NCI-H748 treated with DMSO at 0.1 percent for 48 hours (cell line): ENCODE measurements at places on chromosomes 5 and 9.

DNA sequence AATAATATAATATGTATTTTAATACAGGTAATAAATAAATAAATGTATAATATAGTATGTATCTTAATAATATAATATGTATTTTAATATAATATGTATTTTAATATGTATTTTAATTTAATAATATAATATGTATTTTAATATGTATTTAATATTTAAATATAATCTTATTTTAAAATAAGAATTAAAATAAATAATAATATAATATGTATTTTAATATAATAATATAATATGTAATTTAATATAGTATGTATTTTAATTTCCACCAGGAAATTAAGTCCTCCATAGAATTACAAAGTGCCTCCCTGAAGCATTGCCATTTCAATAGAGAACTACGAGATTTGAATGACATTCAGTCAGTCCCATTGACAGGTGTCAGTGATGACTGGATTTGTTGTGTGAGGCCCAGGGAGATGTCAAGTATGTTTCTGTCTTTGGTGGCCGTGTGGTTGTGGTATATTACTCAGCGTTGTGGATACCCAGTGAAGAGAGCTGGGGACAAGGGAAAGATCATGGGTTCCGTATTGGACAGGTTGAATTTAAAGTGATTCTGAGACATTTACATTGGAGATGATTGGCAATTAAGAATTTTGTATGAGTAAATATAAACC, 14.2 kb upstream of the C5orf46 start:
- DNase-seq: no peak

GRCh38 chr9:7811677-7812076, 12.1 kb upstream of the DMAC1 start:
- no peak for DNase-seq

GRCh38 chr5:83628360-83628759, 92.3 kb downstream of the HAPLN1 start:
- no peak for DNase-seq

DNA sequence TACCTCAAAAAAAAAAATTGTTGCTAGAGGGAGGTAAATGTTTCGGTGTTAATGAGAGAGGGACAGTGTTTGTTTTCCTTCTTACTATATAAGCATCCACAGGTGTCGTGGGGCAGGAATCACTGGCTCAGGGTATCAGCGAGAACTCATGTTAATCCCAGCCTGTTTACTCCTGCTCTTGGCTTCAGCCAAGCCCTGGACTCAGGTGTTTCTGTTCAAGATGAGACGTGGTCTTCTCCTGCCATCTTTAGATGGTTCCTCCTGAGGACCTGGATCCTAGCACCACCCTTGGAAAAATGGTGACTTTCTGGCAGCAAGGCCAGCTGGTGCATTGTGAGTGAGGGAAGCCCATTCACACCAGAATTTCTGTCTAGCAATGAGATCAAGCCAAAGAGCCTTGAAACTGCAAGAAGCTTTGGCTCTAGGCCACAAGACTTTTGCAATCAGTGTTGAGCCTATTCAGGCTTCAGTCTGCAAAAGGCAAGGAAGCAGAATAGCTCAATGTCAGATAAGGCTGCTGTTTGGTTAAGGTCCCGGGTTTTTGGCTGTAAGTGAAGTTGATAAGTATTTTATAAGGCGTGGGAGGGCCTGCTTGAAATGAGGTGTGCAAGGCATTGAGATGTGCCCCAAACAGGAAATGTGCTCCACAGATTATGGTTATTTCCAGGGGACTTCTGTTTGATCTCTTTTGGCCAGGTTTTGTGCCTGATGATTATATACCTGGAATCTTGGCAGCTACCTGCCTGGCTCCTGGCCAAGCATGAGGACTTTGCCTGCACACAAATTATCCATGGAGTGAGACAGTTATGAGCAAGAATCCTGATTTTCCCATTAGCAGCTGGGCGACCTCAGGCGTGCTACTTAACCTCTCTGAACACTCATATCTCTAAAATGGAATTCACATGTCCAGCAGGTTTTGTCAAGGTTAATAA, 99.8 kb downstream of the TENT4A start:
- no peak for DNase-seq

- DNase-seq: no peak
Observed at GRCh38 chr5:148697180-148697808, 43.0 kb upstream of the HTR4 start.

DNA sequence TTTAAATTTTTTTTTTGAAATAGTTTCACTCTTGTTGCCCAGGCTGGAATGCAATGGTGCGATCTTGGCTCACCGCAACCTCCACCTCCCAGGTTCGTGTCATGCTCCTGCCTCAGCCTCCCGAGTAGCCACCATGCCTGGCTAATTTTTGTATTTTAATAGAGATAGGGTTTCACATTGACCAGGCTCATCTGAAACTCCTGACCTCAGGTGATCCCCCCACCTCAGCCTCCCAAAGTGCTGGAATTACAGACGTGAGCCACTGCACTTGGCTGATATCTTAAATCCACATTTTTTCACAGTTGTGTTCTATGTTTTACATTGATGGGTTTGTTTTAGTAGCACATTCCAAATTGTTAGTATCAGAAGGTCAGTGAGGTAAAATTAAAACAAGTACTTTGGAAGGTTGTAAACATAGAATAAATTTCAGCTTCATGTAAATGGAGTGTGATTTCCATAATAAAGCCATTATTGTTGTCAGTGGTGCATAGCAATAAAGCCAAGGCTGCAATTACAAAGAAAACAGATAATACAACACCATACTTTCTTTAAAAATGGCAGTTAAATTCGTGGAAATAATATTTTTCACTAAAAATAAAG, 287.2 kb downstream of the ARRDC3 start:
- DNase-seq: no peak

DNA sequence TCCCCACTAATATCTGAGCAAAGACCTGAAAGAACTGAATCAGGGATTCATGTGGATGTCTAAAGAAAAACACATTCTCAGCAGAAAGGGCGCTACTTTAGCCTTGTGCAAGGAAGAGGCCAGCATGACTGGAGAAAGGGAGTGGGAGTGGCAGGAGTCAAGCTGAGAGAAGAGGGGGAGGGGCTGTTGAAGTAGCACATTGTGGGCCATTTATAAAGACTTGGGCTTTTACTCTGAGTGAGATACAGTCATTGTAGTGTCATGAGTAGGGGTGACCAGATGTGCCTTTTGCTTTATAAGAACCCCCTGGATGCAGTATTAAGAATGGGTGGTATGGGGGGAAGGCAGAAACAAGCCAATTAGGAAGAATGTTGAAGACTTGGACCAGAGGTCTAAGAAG, 452.8 kb downstream of the ENC1 start:
- DNase-seq: no peak

- no peak for DNase-seq
Observed at GRCh38 chr5:95973793-95974325, 12.2 kb upstream of the ELL2 start.

DNA sequence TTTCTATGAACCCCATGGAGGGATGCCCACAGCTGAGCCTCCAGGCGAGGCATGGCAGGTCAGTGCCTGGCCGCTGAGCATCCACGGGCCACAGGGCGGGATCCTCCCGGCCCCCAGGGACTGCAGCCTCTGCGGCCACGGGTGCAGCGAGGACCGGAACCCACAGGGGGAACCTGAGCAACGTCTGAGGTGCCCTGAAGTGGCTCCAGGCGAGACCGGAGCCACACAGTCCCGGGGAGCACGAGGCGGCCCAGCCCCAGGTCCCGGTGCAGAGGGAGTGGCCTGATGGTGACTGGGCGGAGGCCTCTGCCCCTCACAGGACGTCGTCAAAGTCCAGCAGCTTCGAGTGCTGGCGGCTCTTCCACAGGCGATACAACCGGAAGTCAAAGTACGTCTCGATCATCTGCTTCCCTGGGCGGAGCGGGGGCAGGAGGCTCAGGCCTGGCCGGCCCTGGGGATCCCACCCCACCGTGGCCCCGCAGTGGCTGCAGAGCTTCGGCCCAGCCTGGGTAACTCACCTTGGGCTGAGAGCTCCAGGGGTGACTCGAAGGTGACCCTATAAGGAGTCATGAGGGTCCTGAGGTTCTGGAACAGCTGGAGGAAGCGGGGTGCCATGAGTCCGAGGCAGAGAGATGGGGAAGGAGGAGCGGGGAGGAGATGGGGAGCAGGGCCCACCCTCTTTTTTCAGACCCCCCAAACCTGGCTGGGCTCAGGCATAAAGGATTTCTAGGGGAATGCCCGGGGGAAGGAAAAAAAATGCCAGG, 8.1 kb upstream of the ENTPD8 start:
- no peak for DNase-seq

DNA sequence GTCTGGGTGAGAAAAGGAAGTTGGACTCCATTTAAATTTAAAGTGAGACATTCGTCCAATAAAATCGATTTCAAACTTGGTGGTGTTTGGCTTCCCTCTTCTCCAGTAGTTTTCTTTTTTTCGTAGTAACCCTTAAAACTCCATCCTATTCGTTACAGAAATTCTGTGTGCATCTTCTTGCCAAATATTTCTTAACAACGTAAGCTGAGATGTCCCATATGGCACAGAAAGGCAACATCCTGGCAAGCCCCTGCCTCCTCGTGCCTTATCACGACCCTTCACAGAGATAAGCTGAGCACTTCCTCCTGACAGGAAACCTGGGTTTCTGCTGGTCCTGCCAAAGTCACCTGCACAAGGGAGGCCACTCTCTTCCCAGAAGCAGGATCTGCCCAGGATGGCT, 11.8 kb upstream of the ADAMTS2 start:
- DNase-seq: no peak

DNA sequence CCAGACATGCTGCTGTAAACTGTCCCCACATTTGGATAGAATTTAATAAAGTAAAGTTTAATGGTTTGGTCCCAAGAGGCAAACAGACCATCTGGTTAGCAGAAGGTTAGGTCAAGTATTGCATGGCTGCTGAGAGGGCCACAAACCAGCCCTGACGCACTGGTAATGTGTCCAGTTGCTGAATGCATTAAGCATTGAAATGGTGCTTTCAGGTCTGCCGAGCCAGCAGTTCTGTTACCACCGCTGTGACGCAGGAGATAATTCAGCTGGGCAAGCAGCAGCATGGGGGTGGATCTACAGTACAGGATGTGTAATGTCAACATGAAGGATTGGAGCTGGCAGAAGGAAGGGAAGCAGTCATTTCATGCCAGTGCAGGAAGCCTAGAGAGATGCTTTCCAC, 16.0 kb downstream of the ZNF462 start:
- peak; percentile 56 for DNase-seq

GRCh38 chr9:1473956-1474634, 423.9 kb downstream of the DMRT2 start:
- DNase-seq: no peak

GRCh38 chr5:146051678-146052077, 53.7 kb downstream of the PLAC8L1 start:
- DNase-seq: no peak

GRCh38 chr5:107415762-107416161, 255.0 kb downstream of the EFNA5 start:
- no peak for DNase-seq

DNA sequence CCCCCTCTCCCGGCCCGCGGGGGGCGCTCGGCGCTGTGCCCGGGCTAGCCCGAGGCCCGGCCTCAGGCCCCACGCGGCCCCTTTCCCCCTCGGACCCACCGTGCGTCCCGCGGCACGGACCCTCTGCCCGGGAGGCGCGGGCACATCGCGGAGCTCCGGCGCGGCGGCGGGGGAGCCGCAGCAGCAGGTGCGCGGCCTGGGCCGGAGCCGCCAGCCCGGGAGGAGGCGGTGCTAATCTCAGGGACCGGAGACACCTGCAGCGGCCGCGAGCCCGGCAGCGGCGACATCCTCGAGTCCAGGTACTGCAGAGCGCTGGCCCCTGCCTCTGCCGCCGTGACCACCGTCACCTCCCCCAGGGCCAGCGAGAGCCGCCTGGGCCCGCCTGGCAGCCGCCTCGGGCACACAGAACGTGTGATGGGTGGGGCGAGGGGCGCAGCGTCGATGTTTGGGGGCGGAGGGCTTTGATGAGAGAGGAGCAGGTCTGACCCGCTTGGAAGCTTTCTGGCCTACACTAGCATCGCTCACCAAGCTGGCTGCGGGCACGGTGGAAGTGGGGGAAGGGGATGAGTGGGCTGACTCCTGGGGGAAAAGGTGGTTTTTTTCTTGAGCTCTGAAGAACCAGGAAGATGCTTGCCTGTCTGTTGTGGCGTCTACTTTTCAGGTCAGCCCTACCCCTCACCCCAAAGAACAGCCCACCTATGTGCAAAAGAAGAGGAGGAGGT, 524 bp downstream of the CYFIP2 start:
- DNase-seq: peak; percentile 14

DNA sequence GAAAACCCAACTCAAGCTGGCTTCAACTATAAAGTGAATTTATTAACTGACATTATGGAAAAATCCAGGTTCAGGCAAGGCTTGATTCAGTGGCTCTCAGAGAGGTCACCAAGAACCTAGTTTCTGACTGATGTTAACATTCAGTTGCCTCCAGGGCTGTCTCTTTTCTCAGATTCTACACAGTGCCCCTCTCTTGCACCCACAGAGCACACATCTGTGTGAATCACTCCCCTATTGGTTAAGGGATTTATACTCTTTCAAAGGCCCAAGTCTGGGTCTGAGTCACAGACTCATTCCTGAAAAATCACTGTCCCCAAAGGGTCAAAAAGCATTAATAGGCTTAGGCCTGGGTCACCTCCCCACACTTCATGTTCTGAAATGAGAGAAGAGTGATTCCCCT, 6.2 kb upstream of the HAVCR2 start:
- no peak for DNase-seq

GRCh38 chr9:136676297-136676794, 10.9 kb downstream of the AGPAT2 start:
- no peak for DNase-seq

DNA sequence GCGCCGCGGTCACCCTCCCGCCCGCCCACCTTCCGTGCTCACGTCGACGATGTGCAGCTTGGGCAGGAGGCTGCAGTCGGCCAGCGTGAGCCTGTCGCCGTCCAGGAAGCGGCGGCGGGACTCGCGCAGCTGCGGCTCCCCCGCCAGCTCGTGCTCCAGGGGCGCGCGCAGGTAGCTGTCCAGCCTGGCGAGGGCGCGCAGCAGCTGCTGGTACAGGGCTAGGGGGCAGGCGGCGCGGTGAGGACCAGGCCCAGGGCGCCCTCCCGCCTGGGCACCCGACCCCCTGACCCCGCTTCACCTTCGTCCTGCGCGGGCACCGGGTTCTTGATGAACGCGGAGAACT, 1.5 kb downstream of the CLIC3 start:
- no peak for DNase-seq

GRCh38 chr9:14393418-14393817, 79.5 kb upstream of the NFIB start:
- DNase-seq: no peak

GRCh38 chr9:1454616-1455347, 404.6 kb downstream of the DMRT2 start:
- no peak for DNase-seq

- DNase-seq: no peak
Observed at GRCh38 chr5:141873933-141874261, 4.3 kb downstream of the PCDH1 start.

GRCh38 chr5:174735498-174736330, 11.3 kb downstream of the MSX2 start:
- DNase-seq: peak; percentile 45

DNA sequence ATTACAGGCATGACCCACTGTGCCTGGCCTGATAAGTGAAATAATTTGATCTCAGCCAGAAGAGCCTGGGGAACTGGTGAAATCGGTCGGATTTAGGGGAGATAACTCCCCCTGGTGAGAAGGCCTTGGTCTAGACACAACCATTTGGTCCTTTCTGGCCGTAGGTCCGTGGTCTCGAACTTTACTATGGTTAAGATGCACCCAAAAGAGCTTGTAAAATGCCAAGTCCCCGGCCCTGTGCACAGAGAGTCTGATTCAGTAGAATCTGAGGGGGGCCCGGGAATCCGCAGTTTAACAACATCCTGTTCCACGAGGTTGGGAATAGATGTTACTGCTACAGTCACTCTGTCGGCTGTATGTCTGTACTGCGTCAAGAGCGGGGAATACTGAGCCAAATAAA, 140.7 kb downstream of the C9orf50 start:
- no peak for DNase-seq
